Neural progenitor cell (in vitro differentiated cells): ENCODE measurements at places on chromosomes 7 and 10. TPM values are rescaled to one million over a fixed set of nuclear protein-coding genes. Genes with fewer than 3 reads are reported as not detected.
A peak's percentile ranks its signal among the peaks of the same experiment; 100 is the strongest.

MINDY4 gene
- 5.2 and 5.9 TPM in 2 replicates for total RNA-seq

BCAP29 gene
- 52.6 and 103 TPM in 2 replicates for total RNA-seq

SPDYE16 gene
- total RNA-seq, result 0.28 TPM in 1 of 2 replicates, not detected in the other

CYP3A7 gene
- total RNA-seq, result not detected in 2 replicates

SLC26A5 gene
- total RNA-seq, result not detected in 2 replicates

GIMAP8 gene
- total RNA-seq, result not detected in 2 replicates

CNOT4 gene
- 19.1 and 21.4 TPM in 2 replicates for total RNA-seq

CISD1 gene
- total RNA-seq, result 16.3 and 27.6 TPM in 2 replicates

AKR1E2 gene
- total RNA-seq, result 3.4 and 4.4 TPM in 2 replicates

GRCh38 chr7:111498391-111499007 is 63.8 kb downstream of the IMMP2L start:
- DNase-seq, result no peak

DNA sequence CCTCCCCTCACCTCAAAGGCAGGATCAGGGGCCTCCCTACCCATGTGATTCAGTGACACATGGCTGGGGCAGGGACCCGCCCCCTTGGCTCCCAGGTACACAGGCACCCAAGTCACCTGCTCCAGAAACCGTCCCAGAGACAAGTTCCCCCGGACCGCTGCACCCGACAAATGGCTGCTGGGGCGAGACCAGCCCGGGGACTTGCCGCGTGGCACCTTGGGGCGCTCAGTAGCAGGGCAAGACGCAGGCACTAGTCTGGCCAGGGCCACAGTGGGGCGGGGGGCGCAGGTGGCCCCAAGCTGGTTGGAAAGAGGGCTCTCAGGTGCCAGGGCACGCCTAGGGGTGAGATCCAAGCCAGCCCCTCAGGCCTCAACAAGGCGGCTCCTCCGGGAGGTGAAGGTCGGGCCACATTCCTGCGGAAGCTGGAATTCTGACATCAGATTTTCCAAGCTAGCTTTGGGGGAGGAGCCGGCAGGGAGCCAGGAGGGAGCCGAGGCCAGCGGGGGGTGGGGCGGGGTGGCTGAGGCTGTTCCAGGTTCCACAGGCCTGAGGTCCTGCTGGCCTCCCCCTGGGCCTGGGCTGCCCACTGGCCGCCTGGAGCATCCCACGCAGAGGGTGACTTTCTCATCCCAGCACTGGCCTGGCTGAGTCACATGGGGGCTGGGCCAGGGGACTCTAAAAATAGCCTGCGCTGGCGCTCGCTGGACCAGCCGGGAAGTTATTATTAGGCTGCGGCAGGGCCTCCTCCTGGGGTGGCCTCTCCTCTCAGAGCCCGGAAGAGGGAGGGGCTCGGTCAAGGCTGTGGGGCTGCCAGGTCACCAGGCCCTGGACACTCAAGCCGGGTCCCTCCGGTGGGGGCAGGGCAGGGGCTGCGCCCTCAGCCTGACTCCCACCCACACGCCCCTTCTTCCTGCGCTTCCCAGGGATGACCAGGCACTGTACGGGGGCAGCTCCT is 20.5 kb upstream of the INPP5A start:
- DNase-seq, result peak; percentile 55

DNA sequence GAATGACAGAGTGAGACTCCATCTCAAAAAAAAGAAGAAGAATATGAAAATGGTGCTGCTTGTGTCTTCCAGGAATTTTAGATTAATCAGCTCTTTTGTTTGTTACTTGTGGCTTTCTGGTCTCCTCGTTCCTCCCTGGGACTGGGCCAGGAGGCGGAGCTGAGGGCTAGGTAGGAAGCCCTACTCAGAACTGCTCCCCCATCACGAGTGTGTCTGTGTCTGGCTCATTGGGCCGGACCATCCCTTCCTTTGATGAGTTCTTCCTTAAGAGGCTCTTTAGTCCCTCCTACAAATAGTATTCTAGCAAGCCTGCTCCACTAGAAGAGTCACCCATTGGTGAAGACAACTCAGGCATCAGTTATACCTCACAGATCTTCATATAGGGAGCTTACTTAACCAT is 56.8 kb upstream of the YAE1 start:
- DNase-seq, result no peak

- no peak for DNase-seq
These were observed 4.3 kb upstream of the ADD3 start for GRCh38 chr10:110003524-110003885.

GRCh38 chr7:130430841-130431666 is 9.8 kb downstream of the CEP41 start:
- no peak for DNase-seq

GRCh38 chr10:12397147-12397896 is 48.0 kb downstream of the CAMK1D start:
- DNase-seq, result no peak

DNA sequence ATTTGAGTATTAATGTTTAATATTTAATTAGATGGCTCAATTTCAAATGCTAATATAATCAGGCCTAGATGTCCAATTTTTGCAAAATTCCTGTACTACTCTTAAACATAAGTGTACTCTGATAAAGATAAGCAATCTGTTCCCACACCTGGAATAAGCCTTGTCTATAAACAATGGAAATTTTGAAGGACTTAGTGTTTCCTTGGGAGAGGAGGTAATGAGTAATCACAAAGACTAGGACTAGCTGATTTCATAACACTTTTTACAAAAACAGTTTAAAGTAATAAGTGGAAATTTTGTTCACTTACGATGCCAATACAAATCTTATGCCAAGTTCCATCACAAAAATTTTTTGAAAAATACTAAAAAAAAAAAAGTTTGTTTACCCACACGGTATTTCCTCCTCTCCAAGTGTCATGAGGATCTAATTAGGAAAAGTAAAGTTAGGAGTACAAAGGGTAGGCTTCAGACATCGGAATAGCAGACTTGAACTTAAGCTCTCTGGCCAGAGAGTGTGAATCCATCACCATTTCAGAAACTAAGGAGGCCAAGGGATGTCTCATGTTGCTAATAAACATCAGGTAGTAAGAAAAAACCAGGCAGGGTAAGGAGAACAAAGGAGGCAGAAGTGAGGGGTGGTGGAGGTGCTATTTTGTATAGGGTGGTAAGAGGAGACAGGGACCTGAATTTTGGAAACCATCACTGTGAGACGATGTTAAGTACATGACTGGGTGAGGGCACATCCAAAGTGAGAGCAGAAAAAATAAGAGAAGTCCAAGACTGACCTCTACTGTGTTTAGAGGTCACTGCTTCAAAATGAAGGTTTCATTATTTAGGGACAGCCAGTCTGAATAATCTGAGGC is 61.3 kb downstream of the RAPGEF5 start:
- peak; percentile 34 for DNase-seq

DNA sequence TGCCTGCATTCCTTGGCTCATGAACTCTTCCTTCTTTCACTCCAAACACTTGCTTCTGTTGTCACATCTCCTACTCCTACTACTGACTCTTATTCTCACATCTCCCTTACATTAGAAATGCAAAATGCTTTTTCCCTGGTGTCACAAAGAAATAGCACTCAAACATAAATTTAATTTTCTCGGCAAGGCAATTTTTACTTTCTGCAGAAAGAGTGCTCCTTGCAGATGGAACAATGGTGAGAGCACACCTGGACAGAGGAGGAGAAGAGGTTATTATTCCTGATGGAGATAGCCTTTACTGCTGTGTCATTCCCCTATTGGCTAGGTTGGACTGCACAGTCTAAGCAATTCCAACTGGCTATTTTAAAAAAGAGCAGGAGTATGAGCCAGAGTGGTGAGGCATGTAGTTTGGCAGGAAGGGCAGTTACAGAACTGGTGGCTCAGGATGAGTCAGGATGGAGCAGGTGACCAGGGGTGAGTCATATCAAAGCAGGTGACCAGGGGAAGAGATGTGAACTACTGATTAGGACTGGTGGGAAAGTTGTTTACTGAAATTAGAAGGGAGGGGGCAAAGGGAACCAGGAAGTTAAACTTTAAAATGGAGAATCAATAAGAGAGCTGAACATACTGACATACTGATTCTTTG is 52.9 kb downstream of the CYP2C9 start:
- no peak for DNase-seq

DNA sequence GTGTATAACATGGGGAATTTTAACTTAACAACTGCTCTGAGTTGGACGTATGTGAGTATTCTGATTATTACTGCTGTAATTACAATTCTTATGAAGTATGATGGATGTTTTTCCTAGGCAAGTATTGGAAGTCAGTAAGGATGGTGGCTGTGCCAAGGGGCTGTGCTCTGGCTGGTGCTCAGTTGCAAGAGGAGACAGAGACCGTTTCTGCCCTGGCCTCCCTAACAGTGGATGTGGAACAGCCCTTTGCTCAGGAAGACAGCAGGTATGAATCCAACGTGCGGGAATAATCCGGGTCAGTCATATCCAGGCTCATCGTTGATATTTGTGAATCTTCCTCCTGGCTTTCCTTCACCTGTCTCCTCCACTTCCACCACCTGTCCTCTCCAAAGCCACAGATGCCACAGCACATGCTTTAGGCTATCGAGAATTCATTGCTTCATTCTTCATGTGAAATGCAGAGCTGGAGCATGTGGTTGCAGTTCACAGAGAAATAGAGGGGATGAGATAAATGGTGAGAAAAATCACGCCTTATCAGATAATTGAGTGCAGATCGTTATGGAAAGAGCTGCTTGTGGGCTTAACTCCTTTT is 141.7 kb downstream of the TWIST1 start:
- no peak for DNase-seq

- DNase-seq, result peak; percentile 85
These were observed 255.3 kb downstream of the FZD1 start for GRCh38 chr7:91519241-91520158.

DNA sequence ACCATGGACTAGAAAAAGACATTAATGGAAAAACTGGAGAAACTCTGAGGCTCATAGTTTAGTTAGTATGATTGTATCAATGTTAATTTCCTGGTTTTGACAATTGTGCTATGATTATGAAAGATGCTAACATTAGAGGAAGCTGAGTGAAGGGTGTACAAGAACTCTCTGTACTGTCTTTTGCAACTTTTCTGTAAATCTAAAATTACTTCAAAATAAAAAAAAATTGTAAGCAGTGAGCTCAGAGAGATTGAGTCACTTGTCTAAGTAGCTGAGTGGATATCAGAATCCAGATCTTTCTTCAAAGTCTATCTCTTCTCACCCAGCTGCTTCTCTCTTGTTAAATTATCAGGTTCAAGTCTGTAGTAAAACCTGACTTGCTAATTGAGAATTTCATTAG is 181.1 kb downstream of the PLCE1 start:
- DNase-seq, result no peak

GRCh38 chr10:80957161-80957560 is 419.5 kb downstream of the SH2D4B start:
- DNase-seq, result peak; percentile 6

DNA sequence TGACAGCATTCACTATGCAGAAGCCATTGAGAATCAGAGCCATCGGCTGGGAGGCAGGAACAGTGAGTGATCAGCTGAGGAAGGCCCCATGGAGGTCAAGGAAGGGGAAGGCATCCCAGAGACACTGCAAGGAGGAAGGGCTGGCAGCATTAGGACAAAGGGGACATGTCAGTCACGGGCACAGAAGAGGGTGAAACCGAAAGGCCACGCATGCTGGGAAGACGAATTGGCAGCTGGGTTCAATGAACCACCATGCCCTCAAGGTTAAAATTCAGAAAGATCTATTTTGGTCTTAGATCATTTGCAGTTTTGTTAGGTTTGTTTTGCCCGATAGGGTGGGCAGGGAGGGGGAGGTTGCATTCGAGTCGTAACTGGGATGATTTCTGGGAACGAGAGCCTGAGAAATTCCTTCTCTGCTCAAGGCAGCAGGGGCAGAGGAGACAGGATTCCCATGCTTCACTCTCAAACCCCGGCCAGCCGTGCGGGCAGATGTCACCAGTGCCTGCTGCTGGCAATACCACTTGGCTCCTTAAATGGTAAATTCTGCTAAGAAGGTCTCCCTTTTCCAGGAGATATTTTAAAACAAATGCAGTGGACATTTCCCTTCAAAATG is 57.7 kb downstream of the ASB13 start:
- DNase-seq, result no peak

GRCh38 chr7:149307775-149308501 is 45.9 kb downstream of the ZNF783 start:
- DNase-seq, result no peak

DNA sequence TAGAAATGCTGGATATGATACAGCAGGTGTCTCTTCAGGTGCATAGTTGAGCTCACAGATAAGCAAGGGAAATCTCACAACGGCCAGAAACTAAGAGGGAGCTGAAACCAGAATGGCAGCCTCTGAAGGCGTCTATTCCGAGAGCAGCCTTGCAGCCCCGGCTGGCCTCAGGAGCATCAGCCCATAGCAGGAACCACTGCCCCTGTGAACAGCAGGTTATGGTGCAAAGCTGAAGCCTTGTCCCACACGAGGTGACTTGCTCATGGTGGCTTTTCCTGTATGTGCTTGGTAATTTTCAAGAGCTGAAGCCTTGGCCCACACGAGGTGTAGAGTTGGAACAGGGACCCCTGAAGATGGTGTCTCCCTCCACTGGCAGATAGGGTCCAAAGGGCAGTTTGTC is 33.2 kb downstream of the BNIP3 start:
- no peak for DNase-seq

- DNase-seq, result no peak
These were observed 86.4 kb upstream of the DGKB start for GRCh38 chr7:14988941-14989340.

DNA sequence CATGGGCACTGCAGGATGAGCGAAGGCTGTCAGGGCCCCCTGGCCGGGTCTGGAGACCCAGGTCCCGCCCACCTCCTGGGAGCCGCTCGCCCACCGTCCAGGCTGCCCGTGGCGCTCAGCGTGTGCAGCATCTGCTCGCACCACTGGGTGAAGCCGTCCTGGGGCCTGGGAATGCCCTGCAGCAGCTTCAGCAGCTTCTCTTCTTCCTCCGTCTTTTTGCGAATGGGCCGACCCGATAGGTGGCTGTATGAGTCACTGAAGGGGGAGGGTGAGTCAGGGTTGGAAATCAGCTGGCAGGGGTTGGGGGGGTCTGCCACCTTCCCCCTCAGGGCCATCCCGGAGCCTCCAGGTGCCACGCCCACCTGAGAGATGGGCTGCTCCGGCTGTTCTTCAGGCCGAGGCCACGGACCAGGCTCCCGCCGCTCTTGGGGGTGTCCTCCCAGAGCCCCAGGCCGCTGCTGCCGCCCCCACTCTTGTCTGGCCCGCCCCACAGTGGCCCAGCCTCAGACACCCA is 8.7 kb downstream of the GNB2 start:
- no peak for DNase-seq

DNA sequence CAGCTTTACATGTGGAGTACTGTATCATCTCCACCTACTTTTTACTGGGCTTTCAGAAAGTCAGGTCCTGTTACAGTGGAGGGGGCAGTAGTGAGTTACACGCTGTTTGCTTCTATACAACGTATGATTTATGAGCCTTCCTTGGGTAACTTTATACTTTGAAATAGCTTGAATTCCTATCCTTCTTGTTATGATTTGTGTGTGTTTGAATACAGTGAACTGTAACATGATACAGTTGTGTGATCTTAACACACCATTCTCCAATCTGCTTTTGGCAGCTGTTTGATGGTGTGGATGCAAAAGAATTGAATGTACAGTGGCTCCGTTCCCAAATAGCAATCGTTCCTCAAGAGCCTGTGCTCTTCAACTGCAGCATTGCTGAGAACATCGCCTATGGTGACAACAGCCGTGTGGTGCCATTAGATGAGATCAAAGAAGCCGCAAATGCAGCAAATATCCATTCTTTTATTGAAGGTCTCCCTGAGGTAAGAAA is 41.7 kb downstream of the SP8 start:
- DNase-seq, result no peak
